ENCODE measurements at places on chromosomes 3 and 15.

- no peak for DNase-seq
Measured at GRCh38 chr3:171184372-171184771, 157.9 kb upstream of the SLC2A2 start.

DNA sequence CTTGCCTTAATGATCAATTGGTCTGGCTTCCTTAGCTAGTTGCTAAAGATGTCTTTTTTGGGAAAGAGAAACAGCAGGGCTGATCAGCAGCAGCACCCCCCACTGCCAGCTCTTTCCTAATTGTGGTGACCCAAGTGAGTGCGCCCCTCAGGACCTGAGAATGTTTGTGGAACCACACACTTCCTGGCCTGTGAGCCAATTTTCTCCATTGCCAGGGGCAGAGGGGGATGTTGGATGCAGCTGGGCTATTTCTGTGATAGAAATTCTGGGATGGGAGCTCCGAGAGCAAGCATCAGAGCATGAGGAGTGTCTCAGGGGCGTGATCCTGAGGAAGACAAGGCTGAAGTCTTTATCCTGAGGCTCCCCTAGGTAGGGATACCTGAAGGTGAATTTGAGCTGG is 66.6 kb downstream of the CLDN11 start:
- DNase-seq, result no peak

GRCh38 chr3:94520364-94520763 is 457.5 kb downstream of the NSUN3 start:
- no peak for DNase-seq

DNA sequence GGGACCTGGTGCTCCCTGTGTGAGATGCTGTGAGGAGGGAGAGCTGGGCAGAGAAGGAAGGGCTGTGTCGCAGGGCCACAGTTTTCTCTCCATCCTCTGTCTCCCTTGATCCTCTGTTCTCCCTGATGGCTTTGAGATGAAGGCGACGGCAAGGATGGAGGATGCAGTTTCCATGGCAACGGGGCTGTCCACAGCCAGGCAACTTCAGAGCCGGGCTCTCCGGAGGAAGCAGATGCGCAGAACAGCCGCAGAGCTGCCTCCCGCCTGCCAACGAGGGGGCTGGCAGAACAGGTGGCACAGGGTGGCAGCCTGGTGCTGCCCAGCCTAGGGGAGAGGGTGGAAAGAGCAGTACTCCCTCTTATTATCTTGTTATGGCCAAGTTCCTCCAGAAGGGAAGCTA is 9.9 kb upstream of the GRM2 start:
- DNase-seq, result no peak

DNA sequence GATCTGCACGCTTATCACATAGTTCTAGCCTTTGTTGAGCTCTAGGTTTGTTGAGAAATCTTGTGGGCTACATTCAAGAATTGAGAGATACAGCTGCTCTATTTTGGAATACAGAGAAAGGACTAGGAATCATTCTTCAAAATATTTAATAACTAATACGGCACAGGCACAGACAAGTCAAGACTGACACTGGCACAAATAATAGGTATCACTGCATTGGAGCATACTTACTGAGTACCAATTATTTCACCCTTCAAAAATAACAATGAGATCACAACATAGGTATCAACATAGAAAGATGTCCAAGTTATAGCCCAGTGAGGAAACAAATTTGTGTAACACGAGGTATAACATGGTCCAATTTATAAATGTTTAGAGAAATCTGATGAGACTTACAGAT is 133.7 kb upstream of the TSC22D2 start:
- DNase-seq, result no peak

DNA sequence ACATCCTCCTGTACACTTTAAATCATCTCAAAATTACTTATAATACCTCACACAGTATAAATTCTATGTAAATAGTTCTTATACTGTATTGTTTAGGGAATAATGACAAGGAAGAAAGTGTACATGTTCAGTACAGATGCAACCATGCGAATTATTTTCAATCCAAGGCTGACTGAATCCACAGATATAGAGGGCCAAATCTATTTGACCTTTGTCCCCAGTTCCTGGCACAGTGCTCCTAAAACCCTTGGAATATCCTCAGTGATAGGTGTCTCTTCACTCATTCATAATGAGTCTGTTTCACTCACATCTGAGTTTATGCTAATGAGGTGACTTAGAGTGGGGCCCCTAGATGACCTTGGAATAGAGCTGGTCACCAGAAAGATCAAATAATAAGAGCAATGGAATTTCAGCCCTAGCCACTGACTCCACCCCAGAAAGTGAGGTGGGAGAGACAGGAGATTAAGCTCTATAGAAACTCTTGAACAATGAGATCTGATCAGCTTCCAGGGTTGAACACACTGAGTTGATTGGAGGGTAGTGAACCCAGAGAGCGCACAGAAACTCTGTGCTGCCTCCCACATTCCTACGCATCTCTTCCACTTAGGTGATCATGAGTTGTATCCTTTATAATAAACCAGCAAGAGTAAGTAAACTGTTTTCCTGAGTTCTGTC is 65.3 kb downstream of the ADAM10 start:
- no peak for DNase-seq

- no peak for DNase-seq
Measured at GRCh38 chr3:187396661-187397060, 28.5 kb downstream of the RTP4 start.

DNA sequence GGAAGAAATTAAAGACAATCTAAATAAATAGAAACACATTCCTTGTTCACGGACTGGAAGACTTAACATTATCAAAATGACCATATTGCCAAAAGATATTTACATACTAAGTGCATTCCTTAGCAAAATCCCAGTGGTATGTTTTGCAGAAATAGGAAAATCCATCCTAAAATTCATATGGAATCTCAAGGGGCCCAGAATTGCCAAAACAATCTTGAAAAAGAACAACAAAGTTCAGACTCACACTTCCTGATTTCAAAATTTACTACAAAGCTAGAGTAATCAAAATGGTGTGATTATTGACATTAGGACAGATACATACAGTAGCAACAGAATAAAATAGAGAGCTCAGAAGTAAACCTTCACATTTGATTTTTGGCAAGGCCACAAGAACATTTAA is 515.5 kb downstream of the OCA2 start:
- DNase-seq, result no peak

GRCh38 chr3:62261736-62262135 is 111.6 kb downstream of the FEZF2 start:
- no peak for DNase-seq

GRCh38 chr3:156795890-156796481 is 30.2 kb upstream of the LEKR1 start:
- no peak for DNase-seq

DNA sequence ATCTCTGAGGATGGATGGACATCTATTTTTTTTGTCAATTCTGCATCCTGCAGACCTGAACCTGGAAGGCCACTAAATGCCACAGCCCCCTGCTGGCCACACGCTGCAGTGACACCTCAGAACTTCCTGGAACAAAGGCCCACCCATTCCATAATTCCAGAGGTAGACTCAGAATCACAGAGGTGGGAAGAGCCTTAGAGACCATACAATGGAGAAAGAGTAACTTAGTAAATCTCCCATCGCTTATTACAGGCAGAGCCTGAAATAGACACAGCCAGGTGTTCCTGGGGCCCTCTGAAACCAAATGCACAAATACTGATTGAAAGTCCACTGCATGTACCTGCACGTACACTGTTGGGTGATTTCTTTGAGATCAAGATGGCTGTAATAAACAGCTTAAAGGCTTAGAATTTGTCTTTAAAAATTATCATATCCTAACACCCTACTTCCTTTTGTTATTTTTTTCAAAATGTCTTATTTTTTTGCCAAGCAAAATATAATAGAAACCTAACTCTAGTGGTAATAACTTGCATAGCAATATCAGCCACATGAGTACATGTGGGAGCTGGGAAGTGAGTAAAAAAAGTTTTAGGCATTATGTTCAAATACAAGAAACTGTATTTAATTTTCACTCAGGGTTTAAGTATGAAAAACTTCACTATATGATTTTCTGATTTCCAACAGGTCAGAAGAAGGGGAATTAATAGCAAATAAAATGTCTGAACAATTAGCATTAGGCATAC is 62.7 kb downstream of the EOMES start:
- peak; percentile 11 for DNase-seq

DNA sequence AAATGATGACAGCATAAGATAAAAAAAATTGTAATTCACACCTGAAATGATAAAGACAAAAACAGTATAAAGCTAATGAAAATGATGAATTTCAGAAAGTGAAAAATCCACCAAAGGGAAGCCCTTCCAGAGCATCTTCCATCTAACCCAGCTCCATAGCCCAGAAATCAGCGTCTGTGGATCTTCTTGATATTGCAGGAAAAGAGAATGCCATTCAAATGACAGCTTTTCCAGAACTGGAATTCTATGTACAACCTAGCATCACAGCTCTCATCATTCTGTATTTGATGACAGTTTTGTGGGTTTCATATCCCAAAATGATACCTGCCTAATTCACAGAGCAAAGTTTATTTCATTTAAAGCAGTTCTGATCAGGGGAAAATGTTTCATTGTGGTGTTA is 267.3 kb downstream of the FHIT start:
- DNase-seq, result no peak

DNA sequence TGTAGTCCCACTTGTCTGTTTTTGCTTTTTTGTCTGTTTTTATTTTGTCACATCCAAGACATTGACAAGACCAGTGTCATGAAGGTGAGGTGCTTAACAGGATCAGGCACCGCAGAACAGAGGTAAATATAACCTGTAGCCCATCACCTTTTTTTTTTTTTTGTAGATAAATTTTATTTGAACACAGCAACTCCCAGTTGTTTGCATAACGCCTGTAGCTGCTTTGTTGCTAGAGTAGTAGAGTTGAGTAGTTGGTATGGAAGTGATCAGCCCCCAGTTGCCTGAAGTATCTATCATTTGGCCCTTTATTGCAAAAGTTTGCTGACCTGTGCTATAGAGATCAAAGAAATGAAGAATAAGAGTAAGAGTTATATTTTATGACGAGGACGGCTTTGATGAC is 135.0 kb downstream of the TCF12 start:
- no peak for DNase-seq

DNA sequence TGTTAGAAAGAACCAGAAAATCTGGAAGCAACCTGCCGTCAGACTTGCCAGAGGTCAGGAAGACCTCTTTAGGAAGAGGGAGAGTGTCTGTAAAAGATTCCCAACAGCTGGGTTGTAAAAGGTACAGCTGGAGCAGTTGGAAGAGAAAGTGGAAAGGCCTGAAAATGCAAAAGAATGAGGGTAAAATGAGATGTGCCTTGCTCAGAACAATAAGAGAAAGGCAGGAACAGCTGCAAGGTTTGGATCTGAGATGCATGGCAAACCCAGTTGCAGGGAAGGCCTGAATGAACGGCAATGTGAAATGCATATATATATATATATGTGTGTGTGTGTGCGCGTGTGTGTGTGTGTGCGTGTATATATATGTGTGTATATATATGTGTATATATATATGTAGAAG is 88.1 kb downstream of the ZIC1 start:
- DNase-seq, result no peak

DNA sequence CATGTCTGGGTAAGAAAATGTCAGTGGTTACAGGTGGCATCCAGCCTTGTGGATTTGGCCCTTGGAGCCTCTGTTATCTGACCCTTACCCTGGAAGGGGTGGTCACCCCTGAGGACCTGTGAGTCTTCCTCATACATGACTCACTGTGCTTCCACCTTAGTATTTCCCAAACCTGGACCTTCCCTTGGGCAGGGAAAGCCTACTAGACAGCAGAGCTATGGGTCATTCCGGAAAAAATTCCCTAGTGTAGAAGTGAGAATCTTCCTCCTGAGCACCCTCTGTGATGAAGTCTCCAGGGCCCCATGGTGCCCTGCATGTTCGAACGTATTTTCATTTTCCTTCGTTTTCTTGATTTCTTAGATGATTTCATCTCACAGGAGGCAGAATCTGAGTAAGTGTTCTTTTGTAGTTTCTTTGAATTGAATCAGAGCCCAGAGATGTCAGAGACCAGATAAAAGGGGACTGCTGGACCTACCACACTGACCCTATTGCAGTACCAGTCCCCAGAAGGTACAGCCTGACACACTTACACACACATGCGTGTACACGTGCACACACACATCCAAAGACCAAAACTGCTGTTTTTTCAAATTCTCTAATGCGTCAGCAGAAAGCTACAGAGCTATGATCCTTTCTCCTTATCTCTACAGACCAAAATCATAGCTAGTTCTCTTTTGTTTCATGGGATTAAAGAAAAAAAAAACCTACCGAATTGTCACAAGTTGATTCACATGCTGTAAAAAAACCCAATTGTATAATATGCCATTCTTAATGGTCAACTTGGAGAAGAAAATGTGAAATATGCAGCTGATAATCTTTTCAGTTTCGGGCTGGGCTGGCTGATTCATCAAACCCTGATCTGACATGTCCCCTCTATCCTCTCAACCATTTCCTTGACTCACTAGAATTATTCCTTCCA is 50.5 kb upstream of the ARHGEF3 start:
- DNase-seq, result no peak

GRCh38 chr3:120448756-120449155 is 2.0 kb downstream of the FSTL1 start:
- DNase-seq, result no peak

DNA sequence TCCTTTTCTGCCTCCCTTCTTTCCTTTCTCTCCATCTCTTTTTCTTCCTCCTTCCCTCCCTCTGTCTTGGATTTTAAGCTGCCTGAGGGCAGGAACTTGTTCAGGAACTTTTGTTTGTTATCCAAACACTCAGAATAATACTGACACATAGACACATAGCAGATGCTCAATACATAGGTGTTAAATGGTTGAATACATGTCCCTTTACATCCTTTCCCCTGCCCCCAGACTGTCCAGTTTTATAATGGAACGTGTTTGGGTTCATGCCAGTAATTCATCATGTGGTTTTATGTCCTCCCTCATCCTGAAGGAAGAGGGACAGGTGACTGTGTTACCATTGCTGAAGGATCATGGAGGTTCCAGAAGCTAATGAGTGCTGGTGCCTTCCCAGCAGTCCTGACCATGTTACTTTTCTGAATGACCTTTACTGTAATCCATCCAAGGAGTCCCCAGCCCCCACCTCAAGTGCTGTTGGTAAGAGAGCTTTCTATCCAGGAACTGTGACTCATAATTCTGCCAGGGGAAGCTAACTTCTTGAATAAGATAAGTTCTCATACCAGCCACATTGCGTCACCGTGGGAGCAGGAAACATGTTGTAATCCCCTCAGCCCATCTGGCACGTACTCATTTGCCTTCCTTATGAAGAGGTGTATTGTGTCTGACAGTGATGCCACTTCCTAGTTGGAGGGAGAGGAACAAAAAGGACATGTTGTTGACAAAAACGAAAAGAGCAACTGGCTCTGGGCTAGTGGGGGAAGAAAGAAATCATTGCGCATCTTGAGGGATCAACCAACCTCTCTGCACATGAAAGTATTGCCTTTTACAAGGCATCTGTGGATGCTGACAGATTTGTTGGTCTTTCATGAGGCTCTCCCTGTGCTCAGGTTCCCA is 52.4 kb downstream of the IL1RAP start:
- no peak for DNase-seq

Measured in NCI-H1694 (cell line).